ENCODE measurements at places on chromosomes 3 and 15.

DNA sequence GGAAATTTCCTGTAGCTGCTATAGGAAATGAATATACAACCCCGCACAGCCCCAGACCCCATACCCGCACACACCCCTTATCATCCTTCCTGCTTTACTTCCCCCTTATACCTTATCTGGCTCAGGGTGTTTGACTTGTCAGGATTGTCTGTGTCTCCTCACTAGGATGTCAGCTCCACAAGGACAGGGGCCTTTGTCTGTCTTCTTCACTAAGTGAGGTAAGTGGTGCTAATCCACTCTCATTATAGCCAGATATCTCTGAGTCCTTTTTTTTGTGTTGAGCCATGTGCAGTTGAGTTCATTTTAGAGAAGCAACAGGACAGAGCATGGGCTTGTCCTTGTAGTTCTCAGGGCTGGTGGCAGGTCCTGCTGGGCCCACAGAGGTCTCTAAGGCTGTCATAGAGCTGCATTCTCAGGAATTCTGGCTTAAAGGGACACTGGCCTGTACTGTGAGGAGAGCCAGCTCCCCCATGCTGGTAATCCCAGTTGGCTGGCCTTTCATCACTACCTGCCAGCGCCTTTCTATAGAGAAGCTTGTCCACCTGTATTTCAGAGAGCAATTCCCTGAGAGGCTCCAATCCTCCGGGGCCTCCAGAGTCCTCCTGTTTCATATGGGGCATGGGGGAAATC lies 9.0 kb downstream of the KY start:
- no peak for DNase-seq

- DNase-seq: no peak
These were observed 8.3 kb upstream of the USP8 start for GRCh38 chr15:50415752-50416404.

DNA sequence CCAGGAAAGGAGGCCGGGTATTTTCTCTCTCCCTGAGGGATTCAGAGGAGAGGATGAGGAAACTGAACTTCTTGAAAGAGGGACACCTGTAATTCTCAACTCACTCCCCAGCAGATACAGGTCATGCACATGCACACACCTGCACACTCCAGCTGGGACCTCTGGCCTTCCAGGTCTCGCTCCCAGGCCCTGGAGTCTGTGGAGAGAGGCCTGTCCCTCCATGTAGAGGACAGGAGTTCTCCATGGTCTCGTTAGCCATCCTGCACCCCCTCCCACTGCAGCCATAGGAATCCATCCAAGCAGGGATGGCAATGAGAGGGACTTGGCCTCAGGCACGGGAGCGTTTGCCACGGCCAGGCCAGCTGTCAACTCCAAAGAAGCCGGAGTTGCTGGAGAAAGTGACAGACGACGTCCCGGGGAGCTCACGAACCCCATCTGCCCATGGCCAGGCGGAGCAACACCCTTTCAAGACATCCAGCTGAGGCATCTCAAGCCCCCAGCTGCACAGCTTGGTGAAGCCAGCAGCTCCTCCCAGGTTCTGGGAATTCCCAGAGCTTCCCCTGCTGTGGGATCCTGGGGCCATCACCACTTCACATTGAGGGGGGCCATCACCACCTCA lies 223.3 kb downstream of the UACA start:
- no peak for DNase-seq

GRCh38 chr3:5019411-5020241 lies 40.4 kb downstream of the BHLHE40 start:
- no peak for DNase-seq

DNA sequence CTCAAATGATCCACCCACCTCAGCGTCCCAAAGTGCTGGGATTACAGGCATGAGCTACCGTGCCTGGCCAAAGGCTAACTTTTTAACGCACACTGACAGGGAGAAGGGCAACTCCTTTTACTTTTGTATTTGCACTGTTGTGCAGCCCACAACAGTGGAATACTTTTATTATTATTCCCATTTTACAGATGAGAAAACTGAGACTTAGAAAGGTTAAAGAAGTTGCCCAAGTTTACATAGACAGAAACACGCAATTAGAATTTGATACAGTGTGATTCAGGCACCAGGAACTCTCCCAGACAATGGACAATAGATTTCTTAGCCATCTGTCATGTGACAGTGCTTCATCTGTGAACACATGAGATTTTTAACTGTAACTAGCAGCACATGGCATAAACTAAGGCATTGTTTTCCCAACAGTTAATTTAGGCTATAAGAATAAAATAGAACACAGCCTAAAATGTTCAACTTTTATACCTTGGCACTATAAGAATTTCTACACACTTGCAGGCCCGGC lies 18.8 kb downstream of the STAG1 start:
- no peak for DNase-seq
